ENCODE measurements at places on chromosomes 13 and 19.

DNA sequence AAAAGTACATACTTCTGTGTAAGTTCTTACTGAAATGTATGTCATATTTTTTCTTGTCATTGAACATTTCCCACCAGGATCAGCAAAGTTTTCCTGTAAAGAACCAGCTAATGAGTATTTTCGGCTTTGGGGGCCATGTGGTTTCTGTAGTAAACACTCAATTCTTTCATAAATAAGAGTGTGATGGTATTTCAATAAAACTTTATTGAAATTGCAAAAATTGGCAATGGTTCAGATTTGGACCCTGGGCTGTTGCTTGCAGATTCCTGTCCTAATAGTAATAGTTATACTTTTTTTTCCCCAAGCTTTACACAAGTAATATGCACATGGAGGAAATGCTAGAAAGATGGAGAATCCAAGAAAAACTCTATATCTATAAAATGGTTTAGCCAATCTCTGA, 83.7 kb downstream of the ZNF536 start:
- DNase-seq = no peak

- no peak for DNase-seq
Observed at GRCh38 chr19:29837996-29838395, 26.2 kb downstream of the CCNE1 start.

- no peak for DNase-seq
Observed at GRCh38 chr19:16569609-16570320, 2.5 kb downstream of the SLC35E1 start.

DNA sequence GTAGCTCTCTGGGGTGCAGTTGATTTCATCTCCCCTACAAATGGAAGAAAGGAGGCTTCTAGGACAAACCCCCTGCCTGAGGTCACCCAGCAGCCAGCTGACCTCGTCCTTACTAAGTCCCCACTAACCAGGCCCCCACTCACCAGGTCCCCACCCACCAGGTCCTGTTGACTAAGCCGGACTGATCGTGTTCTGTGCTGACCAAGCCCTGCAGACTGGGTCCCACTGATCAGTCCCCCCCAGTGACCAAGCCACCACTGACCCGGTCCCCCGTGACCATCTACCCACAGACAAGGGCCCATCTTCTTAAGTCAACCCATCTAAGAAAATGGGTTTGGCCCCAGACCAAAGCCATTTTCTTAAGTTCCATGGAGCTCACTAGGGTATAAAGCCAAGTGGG, 36.8 kb upstream of the TPM4 start:
- DNase-seq = no peak

DNA sequence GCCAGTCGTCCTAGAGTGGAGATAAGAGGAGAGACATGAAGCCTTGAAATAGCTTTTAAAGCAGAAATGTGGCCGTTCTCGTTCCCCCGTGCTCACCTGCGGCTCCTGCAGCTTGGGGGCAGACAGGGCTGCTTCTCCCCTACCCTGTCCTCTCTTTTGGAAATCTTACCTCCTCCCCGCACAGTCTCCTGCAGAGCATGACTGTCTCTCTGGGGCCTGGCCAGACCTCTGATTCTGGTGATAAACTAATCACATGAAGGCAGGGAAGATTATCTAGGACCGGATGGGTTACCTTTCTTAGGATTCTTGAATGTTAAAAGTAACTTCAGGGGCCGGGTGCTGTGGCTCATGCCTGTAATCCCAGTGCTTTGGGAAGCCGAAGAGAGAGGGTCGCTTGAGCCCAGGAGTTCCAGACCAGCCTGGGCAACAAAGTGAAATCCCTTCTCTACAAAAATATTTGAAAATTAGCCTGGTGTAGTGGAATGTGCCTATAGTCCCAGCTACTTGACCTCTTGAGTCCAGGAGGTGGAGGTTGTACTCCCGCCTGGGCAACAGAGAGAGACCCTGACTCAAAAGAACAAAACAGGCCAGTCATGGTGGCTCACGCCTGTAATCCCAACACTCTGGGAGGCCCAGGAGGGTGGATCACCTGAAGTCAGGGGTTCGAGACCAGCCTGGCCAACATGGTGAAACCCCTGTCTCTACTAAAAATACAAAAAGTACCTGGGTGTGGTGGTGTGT, 8.1 kb downstream of the CEBPA start:
- no peak for DNase-seq

GRCh38 chr13:70188567-70188966, 80.3 kb upstream of the KLHL1 start:
- no peak for DNase-seq

DNA sequence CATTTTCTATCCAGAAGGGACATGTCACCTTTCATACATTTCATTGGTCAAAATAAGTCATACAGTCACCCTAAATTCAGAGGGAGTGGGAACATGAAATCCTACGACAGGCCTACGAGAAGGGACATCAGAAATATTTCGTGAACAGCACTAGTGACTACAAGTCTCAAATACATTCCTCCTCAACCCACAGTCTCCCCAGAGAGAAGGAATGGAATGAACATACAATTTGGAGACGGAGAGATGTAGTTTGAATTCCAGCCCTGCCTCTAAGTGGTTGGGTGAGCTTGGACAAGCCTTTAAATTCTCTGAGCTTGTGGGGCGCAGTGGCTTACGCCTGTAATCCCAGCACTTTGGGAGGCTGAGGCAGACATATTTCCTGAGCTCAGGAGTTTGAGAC, 9.9 kb downstream of the SERTM1 start:
- DNase-seq = no peak

GRCh38 chr13:60028021-60028420, 135.7 kb downstream of the DIAPH3 start:
- DNase-seq = no peak

DNA sequence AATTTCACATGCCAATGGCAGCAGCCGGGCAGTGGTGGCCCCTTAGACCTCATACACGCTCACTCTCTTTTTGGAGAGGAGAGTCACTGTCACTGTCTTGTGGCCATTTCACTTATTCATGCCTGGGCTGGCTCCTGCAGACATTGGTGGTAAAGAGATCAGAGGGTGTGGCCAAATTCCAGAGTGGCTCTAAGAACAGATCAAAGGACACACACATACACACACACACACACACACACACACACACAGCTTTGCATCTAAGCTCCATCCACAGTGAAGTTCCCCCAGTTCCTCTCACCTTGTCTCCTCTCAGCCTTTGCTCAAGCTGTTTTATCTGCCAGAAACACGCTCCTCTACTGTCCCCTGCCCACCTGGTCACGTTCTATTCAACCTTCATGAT, 46.5 kb upstream of the KPNA3 start:
- no peak for DNase-seq

- DNase-seq = no peak
Observed at GRCh38 chr13:114142640-114143490, 10.4 kb upstream of the RASA3 start.

- DNase-seq = no peak
Observed at GRCh38 chr19:51441410-51442390, 16.6 kb downstream of the SIGLEC8 start.

- DNase-seq = no peak
Observed at GRCh38 chr13:60720590-60720989, 323.6 kb downstream of the TDRD3 start.

GRCh38 chr19:1843646-1844394, 4.5 kb downstream of the REXO1 start:
- DNase-seq = no peak

- no peak for DNase-seq
Observed at GRCh38 chr13:49927755-49928154, 8.4 kb downstream of the SPRYD7 start.

DNA sequence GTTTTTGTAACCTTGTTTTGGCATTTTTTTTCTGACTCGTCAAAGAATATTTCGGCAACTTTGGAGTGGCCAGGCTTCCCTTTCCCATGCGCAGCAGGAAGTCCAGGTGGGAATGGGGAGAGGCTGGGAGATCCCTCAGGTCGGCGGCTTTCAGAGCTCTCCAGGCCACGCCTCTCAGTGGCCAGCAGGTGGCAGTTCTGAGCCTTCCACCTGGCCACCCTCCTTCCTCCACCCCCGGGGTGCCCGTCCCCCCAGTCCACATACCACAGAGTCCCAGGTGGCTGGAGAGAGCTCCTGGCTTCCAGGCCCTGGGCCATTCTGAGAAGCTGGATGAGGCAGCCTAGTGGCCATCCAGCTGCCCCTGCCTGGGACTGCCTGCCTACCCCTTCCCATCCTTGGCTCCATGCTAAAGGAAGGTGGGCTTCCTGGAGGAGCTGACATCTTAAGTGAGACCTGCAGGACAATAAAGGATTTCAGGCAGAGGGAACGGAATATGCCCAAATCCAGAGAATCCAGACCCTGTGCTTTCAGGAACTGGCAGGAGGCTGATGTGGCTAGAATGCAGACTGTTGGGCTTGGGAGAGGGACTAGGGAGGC, 46.3 kb downstream of the CCNE1 start:
- no peak for DNase-seq

DNA sequence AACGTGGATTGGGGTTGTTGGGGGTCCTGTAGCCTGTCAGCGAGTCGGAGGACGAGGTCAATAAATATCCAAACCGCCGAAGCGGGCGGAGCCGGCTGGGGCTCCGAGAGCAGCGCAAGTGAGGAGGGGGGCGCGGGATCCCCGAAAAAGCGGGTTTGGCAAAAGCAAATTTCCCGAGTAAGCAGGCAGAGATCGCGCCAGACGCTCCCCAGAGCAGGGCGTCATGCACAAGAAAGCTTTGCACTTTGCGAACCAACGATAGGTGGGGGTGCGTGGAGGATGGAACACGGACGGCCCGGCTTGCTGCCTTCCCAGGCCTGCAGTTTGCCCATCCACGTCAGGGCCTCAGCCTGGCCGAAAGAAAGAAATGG, 754 bp upstream of the SIX5 start:
- DNase-seq = peak; percentile 31

- DNase-seq = no peak
Observed at GRCh38 chr19:869245-870177, 10.0 kb downstream of the CFD start.

DNA sequence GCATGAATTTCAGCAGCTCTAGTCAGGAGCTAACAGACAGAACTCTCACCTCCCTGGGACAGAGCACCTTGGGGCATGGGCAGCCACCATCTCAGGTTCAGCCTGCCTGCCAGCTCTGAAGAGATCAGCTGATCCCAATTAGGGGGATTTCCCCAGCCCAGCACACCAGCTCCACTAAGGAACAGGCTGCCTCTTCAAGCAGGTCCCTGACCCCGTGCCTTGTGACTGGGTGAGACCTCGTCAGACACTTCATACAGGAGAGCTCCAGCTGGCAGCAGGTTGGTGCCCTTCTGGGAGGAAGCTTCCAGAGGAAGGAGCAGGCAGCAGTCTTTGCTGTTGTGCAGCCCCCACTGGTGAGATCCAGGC, 84.5 kb upstream of the UFM1 start:
- DNase-seq = no peak

GRCh38 chr19:42396381-42397262, 6.5 kb upstream of the CNFN start:
- peak; percentile 100 for DNase-seq

- DNase-seq = peak; percentile 78
Observed at GRCh38 chr19:50357178-50358100, 8.0 kb downstream of the NAPSA start.

- no peak for DNase-seq
Observed at GRCh38 chr13:96238861-96239260, 149.0 kb downstream of the HS6ST3 start.

- peak; percentile 40 for DNase-seq
Observed at GRCh38 chr19:17281391-17282304, at the start of gene ANKLE1. ANKLE1 (plus strand) TSS chr19:17281901; CDS start chr19:17281921, 20 bp downstream.

DNA sequence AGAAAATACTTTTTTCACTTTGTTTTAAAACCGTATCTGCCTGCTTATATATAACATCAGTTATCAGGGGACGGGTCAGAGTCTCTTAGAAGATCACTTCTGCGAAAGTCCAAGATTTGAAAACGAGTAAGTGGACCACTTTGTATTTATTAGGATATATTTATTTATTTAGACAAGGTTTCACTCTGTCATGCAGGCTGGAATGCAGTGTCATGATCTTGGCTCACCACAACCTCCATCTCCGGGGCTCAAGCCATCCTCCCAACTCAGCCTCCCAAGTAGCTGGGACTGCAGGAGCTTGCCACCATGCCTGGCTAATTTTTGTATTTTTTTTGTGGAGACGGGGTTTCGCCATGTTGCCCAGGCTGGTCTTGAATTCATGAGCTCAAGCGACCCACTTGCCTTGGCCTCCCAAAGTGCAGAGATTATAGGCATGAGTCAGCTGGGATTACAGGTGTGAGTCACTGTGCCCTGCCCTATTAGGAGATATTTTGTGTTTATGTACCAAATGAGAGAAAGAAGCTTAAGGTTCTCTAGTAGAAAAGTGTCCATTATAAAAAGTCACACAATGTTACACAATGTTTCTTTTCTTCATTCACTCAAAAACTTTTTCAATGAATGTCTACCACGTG, 39.5 kb downstream of the RASL11A start:
- DNase-seq = no peak

DNA sequence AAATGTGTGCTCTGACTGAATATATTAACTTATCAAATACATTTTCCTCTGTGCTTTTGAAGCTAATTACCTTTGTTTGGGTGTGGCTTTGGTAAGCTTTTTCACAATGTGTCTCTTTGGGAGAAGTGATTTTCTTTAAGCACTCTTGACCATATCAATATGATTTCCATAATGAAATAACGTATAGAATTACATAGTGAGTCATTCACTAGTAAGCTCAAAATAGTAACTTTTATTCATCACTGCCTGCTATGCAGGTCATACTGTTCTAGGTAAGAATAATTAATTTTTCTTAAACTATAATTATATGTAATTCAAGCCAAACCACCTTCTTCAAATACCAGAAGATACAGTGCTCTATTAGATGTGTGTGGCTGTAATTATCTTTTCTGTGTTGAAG, 480.7 kb downstream of the MYO16 start:
- no peak for DNase-seq

GRCh38 chr19:4972509-4973230, 3.8 kb downstream of the KDM4B start:
- no peak for DNase-seq

GRCh38 chr19:1125601-1126467, 22.0 kb downstream of the GPX4 start:
- DNase-seq = no peak

- no peak for DNase-seq
Observed at GRCh38 chr13:88800505-88800904, 1129.3 kb downstream of the SLITRK5 start.
